Neural progenitor cell (in vitro differentiated cells): ENCODE measurements at places on chromosomes 3 and 15. TPM values are rescaled to one million over a fixed set of nuclear protein-coding genes. Genes with fewer than 3 reads are reported as not detected.
A peak's percentile ranks its signal among the peaks of the same experiment; 100 is the strongest.

DNA sequence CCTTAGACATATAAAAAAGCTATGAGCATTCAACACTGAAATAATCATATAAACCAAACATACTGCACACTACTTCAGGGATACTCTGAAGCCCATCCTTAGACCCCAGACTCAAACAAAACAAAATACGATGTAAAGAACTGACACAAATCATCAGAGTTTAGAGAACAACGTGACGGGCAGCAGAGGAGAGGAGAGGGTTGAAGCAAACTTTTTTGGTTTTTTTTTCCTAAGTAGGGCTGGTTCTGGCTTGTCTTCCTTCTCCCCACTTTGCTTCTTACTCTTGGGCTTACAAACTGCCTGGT is 34.7 kb downstream of the GAP43 start:
- peaks cover 38% of the 10 kb centered on the region for H3K4me1 ChIP-seq
- H3K27ac ChIP-seq: peak overlapping the region; percentile 88
- H3K4me3 ChIP-seq: peak overlapping the region; percentile 61
- H3K27me3 ChIP-seq: no peaks in the 10 kb centered on the region

Gene UNC45A
- 47.7 and 99.5 TPM in 2 replicates for total RNA-seq

Gene TPRG1
- 0.37 and 0.71 TPM in 2 replicates for total RNA-seq

Gene TUSC7
- not detected in 2 replicates for total RNA-seq

DNA sequence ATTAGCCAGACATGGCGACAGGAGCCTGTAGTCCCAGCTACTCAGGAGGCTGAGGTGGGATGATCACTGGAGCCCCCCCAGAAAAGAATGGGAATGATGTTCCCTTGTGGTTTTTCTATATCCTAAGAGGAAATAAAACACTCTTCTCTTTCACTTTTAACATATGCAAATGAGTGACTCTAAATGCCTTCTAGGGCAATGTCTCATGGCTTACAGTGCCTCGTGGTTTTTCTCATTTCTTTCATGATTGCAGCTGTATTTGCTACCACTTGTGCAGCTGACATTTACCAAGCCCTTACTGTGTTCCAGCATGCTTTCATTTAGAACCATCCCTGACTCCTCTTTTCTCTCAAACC is 26.4 kb downstream of the STOML1 start:
- H3K4me1 ChIP-seq: peaks cover 7% of the 10 kb centered on the region
- no peaks in the 10 kb centered on the region for H3K36me3 ChIP-seq

DNA sequence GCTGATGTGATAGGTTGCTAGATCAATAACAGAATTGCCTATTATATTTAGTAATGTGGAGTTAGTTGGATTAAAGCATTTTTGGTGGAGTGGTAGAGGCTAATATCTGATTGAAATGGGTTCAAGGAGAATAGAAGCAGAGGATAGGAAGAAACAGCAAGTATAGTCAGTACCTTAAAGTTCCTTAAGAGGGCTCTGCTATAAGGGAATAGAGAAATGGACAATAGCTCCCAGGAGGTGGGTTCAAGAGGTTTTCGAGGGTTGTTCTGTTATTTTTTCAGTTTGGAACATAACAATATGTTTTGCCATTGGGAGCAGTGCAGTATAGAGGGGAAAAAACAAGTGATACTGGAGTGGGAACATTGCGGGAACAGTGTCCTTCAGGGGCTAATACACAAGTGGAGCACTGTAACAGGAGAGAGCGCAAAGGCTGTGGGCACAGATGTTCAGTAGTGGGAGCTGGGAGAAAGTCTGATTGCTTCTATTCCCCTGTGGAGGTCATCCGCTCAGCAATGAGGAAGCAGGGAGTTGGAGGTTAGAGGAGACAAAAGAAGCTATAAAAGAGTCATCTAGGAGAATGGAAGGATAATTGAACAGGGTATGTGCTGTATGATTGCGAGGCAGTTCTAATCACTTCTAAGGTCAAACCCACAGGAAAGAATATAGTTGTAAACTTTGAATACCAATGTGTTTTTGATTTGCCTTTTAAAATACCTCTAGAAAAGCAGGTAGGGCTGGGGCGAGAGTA is 3.3 kb downstream of the MRPS11 start:
- no peak overlapping the region for H3K4me3 ChIP-seq
- H3K4me1 ChIP-seq: peaks cover 10% of the 10 kb centered on the region
- no peak for DNase-seq
- H3K27me3 ChIP-seq: no peaks in the 10 kb centered on the region
- no peaks in the 10 kb centered on the region for H3K36me3 ChIP-seq

Gene CCK
- 1.1 and 3.4 TPM in 2 replicates for total RNA-seq

Gene GMPS
- total RNA-seq: 156 and 279 TPM in 2 replicates

- H3K27me3 ChIP-seq: no peaks in the 10 kb centered on the region
- H3K4me3 ChIP-seq: no peak overlapping the region
- DNase-seq: no peak
- H3K36me3 ChIP-seq: no peaks in the 10 kb centered on the region
Observed at GRCh38 chr3:30493911-30494311, 112.5 kb upstream of the TGFBR2 start.

Gene PLOD2
- total RNA-seq: 8.3 and 29.2 TPM in 2 replicates

- DNase-seq: no peak
- no peaks in the 10 kb centered on the region for H3K4me1 ChIP-seq
- H3K4me3 ChIP-seq: no peak overlapping the region
- no peaks in the 10 kb centered on the region for H3K27me3 ChIP-seq
- no peaks in the 10 kb centered on the region for H3K36me3 ChIP-seq
Observed at GRCh38 chr3:189664311-189664710, 33.1 kb downstream of the TP63 start.

DNA sequence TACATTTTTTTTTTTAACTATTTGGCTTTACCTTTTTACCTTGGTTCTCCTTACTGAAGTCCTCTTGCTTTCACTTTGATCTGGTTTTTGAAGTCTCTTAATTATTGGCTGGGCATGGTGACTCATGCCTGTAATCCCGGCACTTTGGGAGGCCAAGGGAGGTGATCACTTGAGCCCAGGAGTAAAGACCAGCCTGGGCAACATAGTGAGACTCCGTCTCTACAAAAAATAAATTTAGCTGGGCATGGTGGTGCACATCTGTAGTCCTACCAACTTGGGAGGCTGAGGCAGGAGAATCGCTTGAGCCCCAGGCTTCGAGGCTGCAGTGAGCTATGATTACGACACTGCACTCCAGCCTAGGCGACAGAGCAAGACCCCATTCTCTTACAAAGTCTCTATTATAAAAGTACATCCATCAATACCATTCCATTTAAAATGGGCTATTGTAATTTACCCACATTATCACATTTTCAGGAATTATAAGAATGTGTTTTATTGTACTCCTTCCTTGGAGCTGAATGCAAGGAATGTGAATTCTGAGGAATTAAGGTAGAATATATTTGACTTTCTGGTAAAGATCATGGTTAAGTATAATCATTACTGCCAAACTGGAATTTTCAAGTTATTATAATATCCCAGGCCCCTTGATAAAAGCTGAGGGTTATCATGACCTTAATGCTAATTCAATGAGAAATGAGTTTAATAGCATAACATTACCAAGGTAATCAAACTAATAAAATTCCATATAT is 49.0 kb downstream of the MSL2 start:
- H3K27me3 ChIP-seq: no peaks in the 10 kb centered on the region
- H3K27ac ChIP-seq: no peak overlapping the region
- DNase-seq: no peak
- no peak overlapping the region for H3K4me3 ChIP-seq

Gene CFAP91
- total RNA-seq: 11.9 and 19.9 TPM in 2 replicates

- no peak overlapping the region for H3K27ac ChIP-seq
- peaks cover 17% of the 10 kb centered on the region for H3K4me1 ChIP-seq
- H3K36me3 ChIP-seq: no peaks in the 10 kb centered on the region
- no peak overlapping the region for H3K4me3 ChIP-seq
- no peaks in the 10 kb centered on the region for H3K27me3 ChIP-seq
Observed at GRCh38 chr3:16378415-16378814, 113.4 kb downstream of the OXNAD1 start.

Gene HHLA2
- total RNA-seq: not detected in 2 replicates

DNA sequence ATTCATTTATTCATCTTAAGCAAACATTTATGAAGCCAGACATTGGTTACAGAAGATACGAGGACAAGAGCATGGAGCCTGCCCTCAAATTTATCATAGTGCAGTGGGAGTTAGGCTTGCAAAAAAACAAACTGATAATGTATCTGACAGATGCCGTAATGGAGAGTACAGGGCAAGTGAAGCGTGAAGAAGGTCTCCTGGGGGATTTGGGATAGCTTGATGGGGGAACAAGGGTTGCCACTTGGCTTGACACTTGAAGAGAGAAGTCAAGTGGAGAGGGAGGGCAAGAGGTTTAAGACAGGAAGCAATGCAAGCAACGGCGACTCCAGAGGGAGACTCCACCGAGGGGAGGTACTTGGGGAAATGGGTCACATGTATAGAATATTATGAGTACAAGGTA is 129.3 kb downstream of the SSR3 start:
- H3K36me3 ChIP-seq: no peaks in the 10 kb centered on the region
- no peaks in the 10 kb centered on the region for H3K27me3 ChIP-seq
- DNase-seq: no peak
- no peaks in the 10 kb centered on the region for H3K4me1 ChIP-seq
- H3K27ac ChIP-seq: no peak overlapping the region

DNA sequence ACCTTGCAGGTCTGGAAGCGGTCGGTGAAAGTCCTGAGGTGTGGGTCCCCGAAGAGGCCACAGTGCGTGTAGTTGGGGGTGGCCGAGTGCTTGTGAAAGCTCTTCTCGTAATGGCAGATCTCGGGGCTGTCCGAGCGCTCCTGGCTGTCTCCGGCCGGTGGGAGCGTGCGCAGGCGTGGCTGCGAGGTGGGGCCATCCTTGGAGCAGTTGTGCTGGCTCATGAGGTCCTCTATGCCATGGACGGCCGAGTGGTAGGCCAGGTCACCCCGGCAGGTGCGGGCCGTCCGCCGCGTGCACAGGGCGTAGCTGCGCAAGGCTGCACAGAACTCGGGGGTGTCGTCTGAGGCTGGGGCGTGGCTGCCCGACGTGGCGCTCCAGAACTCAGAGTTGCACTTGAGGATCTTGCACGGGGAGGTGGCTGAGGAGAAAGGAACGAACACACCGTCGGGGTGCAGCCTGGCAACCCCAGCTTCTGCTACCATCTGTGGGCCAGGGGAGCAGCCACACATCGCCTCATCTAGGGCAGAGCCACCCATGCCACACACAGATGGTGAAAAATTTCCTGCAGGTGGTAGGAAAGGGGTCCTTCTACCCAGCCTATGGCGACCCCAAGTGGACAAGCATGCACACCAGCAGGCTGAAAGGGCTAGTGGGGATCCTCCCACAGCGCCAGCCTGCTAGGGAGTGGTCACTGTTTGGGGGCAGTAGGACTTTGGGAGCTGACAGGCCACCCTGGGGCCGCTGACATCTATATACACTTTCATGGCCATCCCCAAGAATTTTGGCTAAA is 36.7 kb downstream of the RGMA start:
- peak overlapping the region; percentile 53 for H3K27ac ChIP-seq
- H3K27me3 ChIP-seq: no peaks in the 10 kb centered on the region
- H3K4me1 ChIP-seq: peaks cover 2% of the 10 kb centered on the region
- H3K4me3 ChIP-seq: no peak overlapping the region
- H3K36me3 ChIP-seq: peaks cover 3% of the 10 kb centered on the region
